Cardiac muscle cell (in vitro differentiated cells and primary cell): ENCODE measurements at places on chromosomes 7 and 10.

DNA sequence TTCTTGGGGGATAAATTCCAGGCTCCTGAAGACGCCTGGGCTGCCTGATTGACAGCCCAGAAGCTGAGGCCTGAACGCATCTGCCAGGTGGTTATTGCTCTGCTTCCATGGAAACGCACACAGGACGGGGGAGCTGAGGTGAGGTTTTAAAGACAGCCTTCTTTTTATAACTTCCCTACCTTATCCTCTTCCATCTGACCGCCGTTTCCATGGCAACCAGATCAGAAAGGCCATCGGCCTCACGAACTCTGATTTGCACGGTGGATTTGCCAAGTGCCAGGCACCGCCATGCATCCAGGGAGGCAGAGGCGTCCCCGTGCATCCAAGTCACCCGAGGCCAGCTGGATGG, 260.9 kb downstream of the ADARB2 start:
- no peaks in the 10 kb centered on the region for H3K4me1 ChIP-seq
- no peak overlapping the region for H3K4me3 ChIP-seq
- H3K27me3 ChIP-seq: no peaks in the 10 kb centered on the region
- no peak for DNase-seq
- H3K36me3 ChIP-seq: no peaks in the 10 kb centered on the region

DNA sequence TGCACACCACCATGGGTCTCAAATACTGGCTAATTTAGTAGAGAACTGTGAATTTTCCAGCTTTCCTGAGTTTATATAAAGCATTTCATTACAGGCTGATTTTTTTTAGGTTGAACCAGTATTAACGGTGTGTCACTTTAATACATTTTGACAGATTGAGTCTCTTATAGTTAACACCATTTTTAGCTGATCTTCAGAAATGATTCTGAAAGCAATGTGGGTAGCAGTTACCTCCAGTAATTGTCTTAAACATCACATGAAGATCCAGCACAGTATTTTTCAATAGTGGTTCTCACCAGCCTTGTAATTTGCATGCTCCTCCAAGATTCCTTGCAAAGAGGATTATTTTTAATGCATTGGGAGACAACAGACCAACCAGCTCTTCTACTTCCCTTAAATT, 693.6 kb downstream of the PHTF2 start:
- DNase-seq: no peak
- H3K27ac ChIP-seq: no peak overlapping the region
- no peaks in the 10 kb centered on the region for H3K36me3 ChIP-seq
- peaks cover 7% of the 10 kb centered on the region for H3K4me1 ChIP-seq
- H3K4me3 ChIP-seq: no peak overlapping the region
- H3K27me3 ChIP-seq: no peaks in the 10 kb centered on the region

DNA sequence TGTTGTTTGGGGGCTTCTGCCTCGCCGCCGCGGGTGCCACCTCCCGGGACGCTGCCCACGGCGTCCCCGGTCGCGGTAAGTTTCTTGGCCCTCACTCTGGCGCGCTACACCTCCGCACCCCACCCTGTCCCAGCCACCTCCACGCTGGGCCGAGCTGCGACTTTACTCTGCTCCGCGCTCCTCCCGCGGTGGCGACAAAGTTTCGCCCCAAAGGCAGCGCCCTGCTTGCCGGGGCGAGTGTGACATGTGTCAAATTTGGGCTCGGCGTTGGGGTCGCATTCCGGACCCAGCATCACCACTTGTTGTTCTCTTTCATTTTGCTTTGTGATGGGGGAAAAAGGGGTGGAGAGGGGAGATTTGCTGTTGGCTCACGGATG, 167.7 kb upstream of the PPP1R3A start:
- peaks cover 100% of the 10 kb centered on the region for H3K27me3 ChIP-seq
- no peak overlapping the region for H3K27ac ChIP-seq
- peak; percentile 30 for DNase-seq

DNA sequence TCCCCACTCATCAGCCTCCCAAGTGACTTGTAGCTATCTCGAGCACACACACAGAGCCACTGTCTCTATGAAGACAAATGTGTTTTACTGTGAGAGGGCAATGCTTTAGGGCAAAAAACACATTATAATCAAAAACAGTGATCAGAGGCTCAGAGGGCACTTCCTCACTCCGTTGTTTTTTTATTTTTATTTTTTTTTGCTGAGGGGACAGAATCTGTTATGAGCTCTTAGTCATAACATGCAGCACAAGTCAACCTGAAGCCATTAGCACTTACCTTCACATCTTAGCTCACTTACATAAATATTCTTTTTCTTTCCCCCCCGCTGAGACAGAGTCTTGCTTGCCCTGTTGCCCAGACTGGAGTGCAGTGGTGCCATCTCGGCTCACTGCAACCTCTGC, 157.7 kb downstream of the CALN1 start:
- no peak for DNase-seq
- H3K4me1 ChIP-seq: no peaks in the 10 kb centered on the region
- no peaks in the 10 kb centered on the region for H3K27me3 ChIP-seq
- H3K4me3 ChIP-seq: no peak overlapping the region
- H3K36me3 ChIP-seq: no peaks in the 10 kb centered on the region

GRCh38 chr7:26696161-26696560, 168.2 kb downstream of the SKAP2 start:
- no peak overlapping the region for H3K4me3 ChIP-seq
- DNase-seq: no peak
- H3K27me3 ChIP-seq: peaks cover 6% of the 10 kb centered on the region
- H3K27ac ChIP-seq: no peak overlapping the region
- H3K36me3 ChIP-seq: no peaks in the 10 kb centered on the region

DNA sequence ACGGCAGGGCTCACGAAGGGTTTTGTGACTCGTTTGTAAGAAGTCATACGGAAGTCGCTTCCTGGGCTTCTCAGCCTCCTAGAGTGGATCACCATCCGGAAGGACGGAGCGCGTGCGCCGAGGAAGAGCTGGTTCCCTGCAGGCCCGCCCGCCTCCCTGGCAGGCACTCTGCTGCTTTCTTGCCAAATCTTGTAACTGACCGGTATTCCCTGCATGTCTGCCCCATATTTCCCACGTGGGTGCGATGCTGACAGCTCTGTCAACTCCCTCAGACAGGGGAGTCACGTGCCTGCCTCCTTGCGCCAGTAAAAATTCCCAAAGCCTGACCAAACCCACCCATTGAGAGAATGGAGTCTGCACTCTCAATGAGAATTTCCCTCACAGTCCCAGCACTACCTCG, 12.7 kb downstream of the SHH start:
- no peaks in the 10 kb centered on the region for H3K36me3 ChIP-seq
- no peaks in the 10 kb centered on the region for H3K4me1 ChIP-seq
- no peak overlapping the region for H3K27ac ChIP-seq
- H3K27me3 ChIP-seq: peaks cover 99% of the 10 kb centered on the region
- peak; percentile 82 for DNase-seq

DNA sequence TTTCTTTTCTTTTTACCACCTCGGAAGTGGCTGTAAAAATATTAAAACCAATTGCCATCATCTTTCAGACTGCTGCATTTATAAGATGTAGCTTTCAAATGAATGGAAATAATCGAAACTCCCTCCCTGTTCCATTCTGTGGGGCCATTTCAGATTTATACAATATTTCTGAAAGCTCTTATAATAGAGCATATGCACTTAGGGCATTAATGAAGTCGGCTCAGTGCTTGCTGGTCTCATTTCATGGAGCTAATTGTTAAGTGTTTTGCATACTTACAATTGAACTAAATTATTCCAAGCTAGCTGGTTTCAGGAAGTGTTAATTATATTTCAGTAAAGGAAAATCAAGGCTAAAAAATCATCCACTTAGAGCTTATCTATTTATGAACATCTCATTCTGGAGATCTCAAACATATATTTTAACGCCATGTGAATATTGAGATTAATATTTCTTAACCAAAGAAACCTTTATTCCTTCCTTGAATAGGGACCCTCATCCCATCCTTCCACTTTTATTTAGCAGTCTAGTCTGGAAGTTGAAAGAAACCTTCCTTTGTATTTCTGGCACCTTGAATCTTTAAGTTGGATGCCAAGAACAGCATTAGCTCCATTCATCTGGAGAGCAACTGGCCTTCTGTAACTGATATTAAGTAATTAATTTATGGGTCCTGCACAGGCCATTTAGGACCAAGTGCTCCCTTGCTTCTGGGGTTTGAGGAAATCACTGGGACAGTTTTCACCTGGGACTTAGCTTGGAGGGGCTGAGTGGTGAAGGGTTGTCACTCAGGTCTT, 45.1 kb downstream of the RPS24 start:
- H3K27ac ChIP-seq: no peak overlapping the region
- no peaks in the 10 kb centered on the region for H3K4me1 ChIP-seq
- DNase-seq: no peak
- H3K36me3 ChIP-seq: no peaks in the 10 kb centered on the region
- no peaks in the 10 kb centered on the region for H3K27me3 ChIP-seq
- H3K4me3 ChIP-seq: no peak overlapping the region

- DNase-seq: no peak
- H3K36me3 ChIP-seq: no peaks in the 10 kb centered on the region
- H3K4me3 ChIP-seq: no peak overlapping the region
- H3K27ac ChIP-seq: no peak overlapping the region
- H3K27me3 ChIP-seq: no peaks in the 10 kb centered on the region
- no peaks in the 10 kb centered on the region for H3K4me1 ChIP-seq
These were observed 42.0 kb downstream of the PAPOLB start for GRCh38 chr7:4819560-4820404.

DNA sequence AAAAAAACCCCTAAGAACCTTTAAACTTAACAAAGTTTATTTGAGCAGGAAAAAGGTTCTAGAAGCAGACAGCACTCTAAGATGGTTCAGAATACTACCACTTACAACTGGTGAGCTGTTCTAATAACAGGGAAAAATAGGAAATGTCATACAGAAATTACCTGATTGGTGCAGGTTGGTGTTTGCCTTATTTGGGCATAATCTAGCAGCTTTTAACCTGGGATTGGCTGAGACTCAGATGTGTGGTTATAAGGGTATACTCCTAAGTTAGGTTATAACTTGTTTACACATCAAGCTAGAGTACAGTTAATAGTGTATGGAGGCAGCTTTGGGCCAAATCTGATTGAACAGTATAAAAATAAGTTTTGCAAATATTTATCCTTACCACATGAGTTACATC, 59.8 kb downstream of the MAPK8 start:
- peak; percentile 41 for DNase-seq
- H3K27ac ChIP-seq: no peak overlapping the region
- no peaks in the 10 kb centered on the region for H3K36me3 ChIP-seq
- no peaks in the 10 kb centered on the region for H3K4me1 ChIP-seq
- H3K27me3 ChIP-seq: no peaks in the 10 kb centered on the region

- no peak for DNase-seq
- no peaks in the 10 kb centered on the region for H3K27me3 ChIP-seq
- no peaks in the 10 kb centered on the region for H3K36me3 ChIP-seq
- H3K4me3 ChIP-seq: no peak overlapping the region
These were observed 24.6 kb downstream of the RTKN2 start for GRCh38 chr10:62244088-62244487.

DNA sequence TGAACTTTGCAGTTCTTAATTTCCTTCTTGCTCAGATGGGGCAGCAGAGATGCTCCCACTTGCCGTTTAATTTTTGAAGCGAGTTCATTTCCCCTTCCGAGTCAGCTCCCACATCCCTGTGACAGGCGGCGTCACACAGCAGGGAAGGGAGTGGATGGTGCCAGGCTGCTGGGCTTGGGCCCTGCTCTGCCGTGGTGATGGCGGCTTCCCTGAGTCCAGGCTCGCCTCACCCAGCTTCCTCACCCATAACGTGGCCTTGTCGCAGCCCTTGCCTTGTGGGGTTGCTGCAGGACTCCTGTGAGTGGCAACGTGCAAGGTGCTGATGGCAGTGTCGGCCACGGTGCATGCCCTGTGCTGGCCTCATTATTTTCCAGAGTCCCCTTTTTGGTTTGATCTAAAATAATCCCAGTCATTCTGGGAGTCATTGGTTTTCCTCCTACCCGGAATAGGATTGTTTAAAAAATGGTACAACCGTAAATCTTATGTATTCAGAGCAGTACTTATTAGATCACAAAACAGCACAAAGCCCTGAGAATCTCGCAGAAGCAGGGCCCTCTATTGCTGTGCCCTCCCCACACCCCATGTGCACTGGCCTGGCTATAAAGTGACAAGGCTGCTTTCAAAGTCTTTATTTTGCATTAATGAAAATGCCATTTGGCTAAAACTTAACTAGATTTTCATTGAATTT, 260.1 kb downstream of the WDR37 start:
- H3K36me3 ChIP-seq: no peaks in the 10 kb centered on the region
- H3K27me3 ChIP-seq: no peaks in the 10 kb centered on the region
- no peaks in the 10 kb centered on the region for H3K4me1 ChIP-seq
- H3K4me3 ChIP-seq: no peak overlapping the region

DNA sequence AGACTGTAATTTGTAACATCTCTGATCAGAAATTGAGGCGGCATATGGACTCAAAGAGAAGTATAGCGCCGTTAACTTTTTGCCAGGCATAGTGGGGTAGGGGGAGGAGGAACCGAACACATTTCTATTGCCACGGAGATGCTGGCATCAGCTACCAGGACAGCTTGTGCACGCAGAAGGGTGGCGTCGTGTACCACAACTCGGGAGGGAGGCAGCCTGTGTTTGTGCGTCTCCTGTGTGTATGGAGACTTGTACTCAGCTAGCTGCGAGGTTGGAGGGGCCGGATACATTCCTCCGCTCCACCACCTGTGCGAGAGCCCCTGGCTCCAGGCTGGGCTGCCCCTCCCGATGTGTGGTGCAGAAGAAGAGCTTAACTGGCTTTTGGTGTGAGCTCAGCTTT, 634.8 kb downstream of the TYW1 start:
- H3K4me3 ChIP-seq: no peak overlapping the region
- peaks cover 4% of the 10 kb centered on the region for H3K27me3 ChIP-seq
- H3K36me3 ChIP-seq: no peaks in the 10 kb centered on the region
- no peak for DNase-seq
- no peaks in the 10 kb centered on the region for H3K4me1 ChIP-seq
- H3K27ac ChIP-seq: no peak overlapping the region

DNA sequence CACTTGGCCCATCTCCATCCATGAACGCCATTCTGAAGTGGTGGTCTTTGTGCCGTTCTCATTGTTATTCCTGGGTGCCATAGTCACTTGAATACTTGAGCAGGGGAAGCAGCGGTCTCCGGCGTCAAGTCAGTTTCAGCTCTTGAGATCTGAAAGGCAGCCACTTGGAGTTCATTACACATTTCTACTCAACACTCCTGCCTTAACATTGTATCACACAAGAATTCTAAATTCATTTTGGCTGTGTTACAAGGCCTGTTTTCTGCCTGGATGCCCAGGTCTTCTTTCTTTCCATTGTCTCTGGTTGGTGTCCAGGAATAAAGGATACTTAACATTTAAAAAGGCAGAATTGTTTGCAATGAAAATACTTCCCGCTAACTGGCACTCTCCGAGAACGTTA, 69.0 kb upstream of the RAB11FIP2 start:
- no peak overlapping the region for H3K27ac ChIP-seq
- H3K4me1 ChIP-seq: peaks cover 13% of the 10 kb centered on the region
- H3K4me3 ChIP-seq: no peak overlapping the region
- H3K27me3 ChIP-seq: no peaks in the 10 kb centered on the region
- DNase-seq: no peak
- no peaks in the 10 kb centered on the region for H3K36me3 ChIP-seq
